Kidney (tissue), 22 donors: ENCODE measurements at places on chromosomes 4 and X.

DNA sequence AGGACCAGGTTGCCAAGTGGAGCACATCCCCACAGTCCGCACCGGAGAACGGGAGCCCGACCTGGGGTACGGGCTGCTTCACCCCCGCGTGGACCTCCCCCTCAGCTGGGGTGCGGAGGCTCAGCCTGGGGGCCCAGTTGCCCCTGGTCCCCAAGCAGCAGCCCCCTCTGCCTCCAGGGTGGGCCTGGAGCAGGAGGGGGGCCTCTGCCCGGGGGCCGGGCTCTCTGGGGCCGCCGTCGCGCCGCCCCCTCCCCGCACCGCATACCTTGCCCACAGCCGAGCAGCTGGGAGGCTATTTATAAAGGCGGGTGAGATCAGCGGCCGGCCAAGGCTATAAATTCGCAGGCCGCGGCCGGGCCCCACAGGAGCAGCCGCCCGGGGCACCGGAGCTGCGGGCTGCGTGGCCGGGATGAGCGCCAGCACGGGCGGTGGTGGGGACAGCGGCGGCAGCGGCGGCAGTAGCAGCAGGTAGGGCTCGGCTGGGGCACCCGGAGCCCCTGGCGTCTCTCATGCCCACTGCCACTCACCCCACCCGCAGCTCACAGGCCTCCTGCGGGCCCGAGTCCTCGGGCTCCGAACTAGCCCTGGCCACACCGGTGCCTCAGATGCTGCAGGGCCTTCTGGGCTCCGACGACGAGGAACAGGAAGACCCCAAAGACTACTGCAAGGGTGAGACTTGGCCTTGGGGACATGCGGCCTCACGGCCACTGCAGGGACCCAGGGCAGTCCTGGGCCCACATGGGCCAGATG lies at the start of gene SRPK3:
TSS of gene SRPK3 (plus strand) at position 364 of the 750 bp plus-strand sequence. CDS start at position 410, 46 bp downstream.
- H3K4me1 ChIP-seq = no peaks in the 10 kb centered on the region
- H3K27ac ChIP-seq = no peak within 1 kb of the TSS
- H3K27me3 ChIP-seq = no peaks in the 10 kb centered on the region
- H3K4me3 ChIP-seq = no peak within 1 kb of the TSS
- H3K36me3 ChIP-seq = no peaks in the 10 kb centered on the region
- DNase-seq = peak; percentile 52

- H3K27me3 ChIP-seq = no peaks in the 10 kb centered on the region
- no peak overlapping the region for H3K4me3 ChIP-seq
- no peaks in the 10 kb centered on the region for H3K4me1 ChIP-seq
Observed at GRCh38 chr4:164828955-164829354, 48.0 kb upstream of the APELA start.

GRCh38 chr4:127730142-127730913 lies at the start of gene SLC25A31:
TSS of gene SLC25A31 (plus strand) at chr4:127730400. CDS start at chr4:127730546, 146 bp downstream.
- H3K36me3 ChIP-seq = no peaks in the 10 kb centered on the region
- no peak within 1 kb of the TSS for H3K27ac ChIP-seq
- no peak within 1 kb of the TSS for H3K4me3 ChIP-seq
- no peaks in the 10 kb centered on the region for H3K4me1 ChIP-seq
- no peak for DNase-seq

DNA sequence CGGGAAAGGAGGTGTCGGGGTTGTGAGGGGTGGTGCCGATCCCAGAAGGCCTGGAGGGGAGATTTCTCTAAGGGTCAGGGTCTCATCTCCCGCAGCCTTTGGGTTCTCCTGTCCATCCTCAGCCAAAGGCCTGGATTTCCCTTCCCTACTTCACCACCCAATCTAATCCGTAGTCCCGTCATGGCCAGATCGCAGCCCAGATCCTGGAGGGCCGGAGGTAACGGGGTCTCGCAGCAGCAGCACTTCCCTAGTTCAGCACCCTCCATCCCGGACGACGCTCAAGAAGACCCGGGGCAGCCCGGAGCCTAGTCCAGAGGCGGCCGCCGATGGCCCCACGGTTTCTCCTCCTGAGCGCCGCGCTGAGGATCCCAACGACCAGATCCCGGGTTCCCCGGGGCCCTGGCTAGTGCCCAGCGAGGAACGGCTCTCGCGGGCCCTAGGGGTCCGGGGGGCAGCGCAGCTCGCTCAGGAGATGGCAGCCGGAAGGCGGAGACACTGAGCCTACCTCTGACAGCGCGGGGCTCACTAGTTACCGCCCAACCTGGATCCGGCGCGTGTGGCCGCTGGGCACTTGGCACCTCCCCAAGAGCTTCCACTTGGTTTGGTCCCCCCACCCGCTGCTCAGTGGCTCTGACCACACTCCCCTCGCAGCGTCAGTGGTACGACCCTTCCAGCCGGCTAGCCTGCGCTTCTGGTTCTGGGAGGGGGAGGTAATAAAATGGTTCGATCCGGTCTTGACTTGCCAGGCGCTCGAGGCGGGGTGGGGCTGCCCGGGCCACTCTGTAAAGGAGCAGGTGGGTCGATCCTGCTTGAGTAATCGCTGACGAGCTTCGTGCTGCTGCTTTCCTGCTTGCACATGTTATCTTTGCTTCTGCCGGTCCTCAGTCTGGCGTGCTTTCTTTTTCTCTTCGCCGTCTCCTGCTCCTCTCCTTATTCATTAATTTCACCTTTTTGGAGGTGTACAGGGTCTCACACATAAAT lies 3.6 kb downstream of the MAGIX start:
- H3K4me1 ChIP-seq = no peaks in the 10 kb centered on the region
- H3K36me3 ChIP-seq = no peaks in the 10 kb centered on the region
- peak overlapping the region; percentile 48 for H3K4me3 ChIP-seq
- H3K27ac ChIP-seq = peak overlapping the region; percentile 92
- no peaks in the 10 kb centered on the region for H3K27me3 ChIP-seq

- no peaks in the 10 kb centered on the region for H3K36me3 ChIP-seq
- H3K4me1 ChIP-seq = peaks cover 9% of the 10 kb centered on the region
- no peaks in the 10 kb centered on the region for H3K27me3 ChIP-seq
- H3K27ac ChIP-seq = no peak overlapping the region
Observed at GRCh38 chr4:40685300-40685699, 55.6 kb upstream of the RBM47 start.
